Left cardiac atrium (tissue), 4 donors: ENCODE measurements at places on chromosomes 5 and 9.

- no peak for DNase-seq
Observed at GRCh38 chr5:67021031-67021430, 175.6 kb downstream of the CD180 start.

DNA sequence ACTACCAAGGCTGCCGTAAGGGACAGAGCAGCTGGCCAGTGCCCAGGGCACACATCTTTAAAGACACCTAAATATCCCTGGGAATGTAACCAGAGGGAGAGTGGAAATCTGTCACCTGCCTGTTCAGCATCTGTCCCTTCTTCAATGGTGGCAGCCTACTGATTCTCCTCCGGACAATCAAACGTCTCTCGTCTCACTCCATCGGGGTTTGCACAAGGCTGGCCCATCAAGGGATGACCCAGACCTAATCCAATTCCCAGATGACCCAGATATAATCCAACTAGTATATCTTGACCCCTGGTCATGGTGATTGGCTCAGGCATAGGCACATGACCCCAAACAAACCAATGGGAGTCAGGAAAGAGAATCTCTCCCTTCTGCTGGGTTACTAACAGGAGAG is 93.5 kb downstream of the HRH2 start:
- no peak for DNase-seq

DNA sequence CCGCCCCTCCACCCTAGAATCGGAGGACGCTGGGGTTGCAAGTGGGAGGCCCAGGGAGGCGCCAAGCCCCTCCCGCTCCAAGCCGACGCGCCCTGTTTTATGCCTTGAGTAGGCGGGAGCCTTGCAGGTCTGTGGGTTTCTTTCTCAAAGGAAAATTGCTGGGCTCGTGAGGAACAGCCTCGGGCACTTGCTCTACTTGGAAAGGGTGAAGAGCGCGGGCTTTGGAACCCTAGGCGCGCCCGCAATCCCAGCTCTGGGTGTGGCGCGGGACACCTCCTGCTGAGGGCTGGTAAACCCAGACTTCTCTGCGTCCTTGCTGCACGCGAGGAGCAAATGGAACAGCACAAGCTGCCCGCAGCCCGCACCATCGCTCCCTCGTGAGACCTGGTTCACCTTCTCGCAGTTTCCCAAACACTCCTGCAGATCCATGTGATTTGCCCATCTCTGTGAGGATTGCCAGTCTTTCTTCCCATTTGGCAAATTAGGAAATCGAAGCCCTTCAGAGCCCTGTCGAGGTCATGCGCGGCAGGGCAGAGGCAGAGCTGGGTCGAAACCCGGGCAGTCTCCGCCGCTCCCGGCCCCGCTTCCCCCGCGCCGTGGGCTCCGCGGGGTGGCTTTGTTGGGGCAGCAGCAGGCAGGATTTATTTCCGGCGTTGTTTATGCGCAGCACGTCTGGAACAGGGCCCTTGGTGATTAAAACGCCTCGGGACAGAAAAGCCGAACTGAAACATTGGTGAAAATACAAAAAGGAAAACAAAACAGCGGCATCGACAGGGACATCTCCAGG is 98.4 kb upstream of the CPLX2 start:
- DNase-seq = no peak

GRCh38 chr5:42005561-42006153 is 80.6 kb downstream of the FBXO4 start:
- DNase-seq = no peak

- DNase-seq = no peak
Observed at GRCh38 chr5:146082798-146083197, 22.6 kb downstream of the PLAC8L1 start.

DNA sequence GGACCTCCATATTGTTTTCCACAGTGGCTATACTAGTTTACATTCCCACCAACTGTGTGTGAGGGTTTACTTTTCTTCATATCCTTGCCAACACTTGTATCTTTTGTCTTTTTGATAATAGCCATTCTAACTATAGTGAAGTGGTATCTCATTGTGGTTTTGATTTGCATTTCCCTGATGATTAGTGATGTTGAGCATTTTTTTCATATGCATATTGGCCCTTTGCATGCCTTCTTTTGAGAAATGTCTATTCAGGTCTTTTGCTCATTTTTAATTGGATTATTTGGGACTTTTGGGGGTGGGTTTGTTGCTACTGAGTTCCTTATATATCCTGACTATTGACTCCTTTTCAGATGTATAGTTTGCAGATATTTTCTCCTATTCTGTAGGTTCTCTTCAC is 44.4 kb downstream of the FEM1C start:
- DNase-seq = no peak

- DNase-seq = no peak
Observed at GRCh38 chr9:136239135-136239982, 6.3 kb downstream of the QSOX2 start.

DNA sequence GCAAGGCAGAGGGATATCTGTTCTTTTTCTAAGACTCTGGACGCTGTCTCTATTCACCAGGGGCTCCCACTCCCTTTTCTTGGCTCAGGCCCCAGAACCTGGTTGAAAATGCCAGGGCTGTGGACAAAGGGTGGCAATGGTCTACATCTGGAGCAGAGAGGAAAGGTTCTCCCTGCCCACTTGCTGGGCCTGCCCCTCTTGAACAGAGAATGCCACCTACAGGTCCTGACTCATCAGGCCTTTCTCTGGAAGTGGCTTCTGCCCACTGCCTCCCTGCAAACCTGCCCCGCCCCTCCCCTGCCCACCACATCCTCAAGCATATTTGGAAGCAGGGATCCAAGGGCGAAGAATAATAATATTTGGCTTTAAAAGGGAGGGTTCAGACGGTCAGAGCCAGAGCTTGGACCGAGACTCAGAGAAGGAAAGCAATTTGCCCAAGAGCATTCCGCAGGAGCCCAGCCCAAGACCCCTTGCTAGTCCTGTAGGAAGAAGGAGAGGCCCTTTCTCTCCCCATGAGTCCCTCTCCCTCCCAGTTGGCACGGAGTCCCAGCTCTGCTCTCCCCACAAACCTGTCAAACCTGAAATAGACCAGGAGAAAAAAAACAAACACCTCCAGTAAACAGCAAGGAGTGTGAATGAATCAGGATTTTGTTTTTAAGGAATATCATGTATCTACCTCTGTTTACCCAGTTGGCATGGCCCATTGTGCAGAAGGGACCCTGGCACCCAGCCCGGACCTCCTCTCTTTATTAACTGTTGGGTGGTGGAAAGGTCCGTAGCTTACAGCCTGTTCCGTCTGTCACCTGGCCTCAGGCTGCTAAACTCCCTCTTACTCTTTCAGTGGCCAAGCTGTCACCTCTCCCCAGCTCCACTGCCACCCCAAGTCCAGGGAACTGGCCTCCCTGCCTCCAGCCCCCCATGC is 37.7 kb upstream of the STXBP1 start:
- peak; percentile 43 for DNase-seq

DNA sequence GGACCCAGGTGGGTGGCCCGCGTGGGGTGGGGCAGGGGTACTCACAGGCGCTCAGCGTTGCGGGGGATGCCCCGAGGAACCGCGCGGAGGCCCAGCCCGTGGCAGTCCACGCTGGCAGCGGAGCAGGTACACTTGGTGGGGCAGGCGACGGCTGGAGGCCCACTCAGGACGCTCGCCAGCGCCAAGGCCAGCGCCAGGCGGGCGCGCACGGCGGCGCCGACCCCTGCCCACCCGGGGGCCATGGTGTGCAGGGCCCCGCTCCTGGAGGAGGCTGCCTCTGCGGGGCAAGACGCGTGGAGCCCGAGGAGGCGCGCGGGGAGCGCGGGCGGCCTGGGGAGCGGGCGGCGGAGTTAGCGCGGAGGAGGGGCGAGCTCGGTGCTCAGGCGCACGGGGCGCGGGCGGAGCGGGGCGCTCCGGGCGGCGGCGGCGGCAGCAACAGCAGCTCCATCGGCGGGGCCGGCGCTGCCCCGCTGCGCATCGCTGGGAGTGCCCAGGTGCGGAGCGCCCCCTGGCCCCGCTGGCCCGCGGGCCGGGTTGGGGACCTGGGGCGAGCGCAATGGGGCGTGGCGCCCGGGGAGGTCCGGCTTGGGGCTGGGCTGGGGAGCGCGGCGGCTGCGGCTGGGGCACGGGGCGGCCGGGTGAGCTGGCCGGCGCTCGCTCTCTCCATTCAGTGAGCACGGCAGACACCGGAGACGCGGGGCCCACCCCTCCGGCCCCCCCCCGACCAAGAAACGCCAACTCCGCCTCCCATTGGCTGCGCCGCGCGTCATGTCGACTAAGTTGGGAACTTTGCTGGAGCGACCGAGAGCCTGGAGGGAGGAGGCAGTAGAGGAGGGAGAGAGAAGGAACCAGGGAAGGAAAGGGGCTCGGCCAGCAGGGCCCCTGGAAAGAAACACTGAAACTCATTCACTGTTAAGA is at the start of gene SLIT3:
SLIT3 (minus strand) TSS at position 672 of the 918 bp plus-strand sequence; CDS start at position 242, 430 bp downstream.
- DNase-seq = peak; percentile 86

DNA sequence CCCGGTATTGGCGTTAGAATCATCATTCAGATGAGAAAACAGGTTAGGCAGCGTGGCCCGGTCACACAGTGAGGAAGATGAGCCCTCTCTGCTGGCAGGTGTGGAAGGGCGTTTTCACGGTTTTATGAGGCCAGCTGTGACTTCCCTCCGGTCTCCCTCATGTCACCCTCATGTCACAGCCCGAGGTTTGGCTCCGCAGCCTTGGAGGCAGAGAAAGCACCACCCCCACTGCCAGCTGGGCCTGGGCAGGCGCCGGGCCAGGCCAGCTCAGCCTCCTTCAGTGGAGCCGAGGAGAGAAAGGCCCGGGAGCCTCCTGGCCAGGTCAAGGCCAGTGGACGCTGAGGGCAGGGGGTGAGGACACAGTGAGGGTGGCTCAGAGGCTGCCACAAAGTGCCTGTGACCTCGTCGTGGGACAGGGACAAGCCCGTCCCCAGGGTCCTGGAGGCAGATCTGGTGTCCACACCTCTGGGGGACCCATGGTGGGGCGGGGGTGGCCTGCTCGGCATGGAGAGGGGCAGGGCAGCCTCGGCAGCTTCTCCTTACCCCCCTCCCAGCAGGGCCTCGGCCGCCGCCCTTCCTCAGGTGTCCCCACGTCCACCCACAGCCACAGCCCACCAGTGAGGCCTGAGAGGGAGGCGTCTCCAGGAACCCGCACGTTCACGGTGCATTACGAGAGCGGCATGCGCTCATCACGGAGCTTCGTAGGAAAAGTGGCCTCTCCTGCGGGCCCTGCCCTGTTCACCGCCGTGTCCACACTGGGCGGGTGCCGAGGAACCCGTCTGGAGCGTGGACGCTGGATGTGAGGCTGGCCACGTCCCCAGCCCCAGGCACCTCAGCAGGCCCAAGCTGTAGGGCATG is 32.2 kb downstream of the EXD3 start:
- no peak for DNase-seq

GRCh38 chr5:57157131-57157530 is 16.7 kb upstream of the GPBP1 start:
- DNase-seq = no peak

- DNase-seq = no peak
Observed at GRCh38 chr9:98191181-98191608, 1.2 kb downstream of the CORO2A start.

DNA sequence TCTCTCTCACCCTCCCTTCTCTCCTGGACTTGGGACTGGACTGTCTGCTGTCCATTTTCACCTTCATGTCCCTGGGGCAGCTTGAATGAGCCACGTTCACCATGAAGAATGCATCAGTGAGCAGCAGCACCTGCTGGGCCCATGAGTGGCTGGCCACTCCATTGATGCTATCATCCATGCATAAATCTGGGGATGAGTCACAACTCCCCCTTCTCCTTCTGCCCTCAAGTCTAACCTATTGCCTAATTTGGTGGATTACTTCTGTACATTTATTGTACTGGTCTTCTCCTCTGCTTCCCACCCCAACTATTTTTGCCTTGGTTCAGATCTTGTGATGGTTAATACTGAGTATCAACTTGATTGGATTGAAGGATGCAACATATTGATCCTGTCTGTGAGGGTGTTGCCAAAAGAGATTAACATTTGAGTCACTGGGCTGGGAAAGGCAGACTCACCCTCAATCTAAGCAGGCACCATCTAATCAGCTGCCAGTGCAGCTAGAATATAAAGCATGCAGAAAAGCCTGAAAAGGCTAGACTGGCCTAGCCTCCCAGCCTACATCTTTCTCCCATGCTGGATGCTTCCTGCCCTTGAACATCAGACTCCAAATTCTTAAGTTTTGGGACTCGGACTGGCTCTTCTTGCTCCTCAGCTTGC is 46.7 kb downstream of the GDNF start:
- no peak for DNase-seq

GRCh38 chr5:154590093-154590724 is 112.2 kb upstream of the HAND1 start:
- DNase-seq = no peak

GRCh38 chr5:100595152-100595811 is 60.1 kb downstream of the FAM174A start:
- DNase-seq = peak; percentile 37

DNA sequence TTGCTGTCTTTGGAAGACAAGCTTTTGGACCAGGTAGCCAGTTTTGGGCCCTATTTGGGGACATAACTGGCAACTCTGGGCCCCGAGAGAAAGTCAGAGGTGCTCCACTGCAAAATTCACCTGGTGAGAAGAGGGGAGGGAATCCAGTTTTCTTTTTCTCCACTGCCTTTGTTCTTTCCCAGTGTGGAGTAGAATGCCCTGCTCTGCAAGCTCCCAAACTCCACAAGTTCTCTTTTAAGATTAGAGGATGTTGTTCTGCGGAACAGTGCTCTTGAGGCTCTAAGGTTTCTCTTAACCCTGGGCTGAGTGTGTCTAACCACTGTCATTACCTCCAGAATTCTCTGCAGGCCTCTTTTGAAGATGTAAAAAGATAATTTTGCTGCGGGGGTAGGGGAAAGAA is 25.3 kb downstream of the MACIR start:
- no peak for DNase-seq

GRCh38 chr9:123562844-123563346 is 206.9 kb downstream of the CRB2 start:
- no peak for DNase-seq

GRCh38 chr5:162410365-162410764 is 342.8 kb downstream of the GABRG2 start:
- no peak for DNase-seq

DNA sequence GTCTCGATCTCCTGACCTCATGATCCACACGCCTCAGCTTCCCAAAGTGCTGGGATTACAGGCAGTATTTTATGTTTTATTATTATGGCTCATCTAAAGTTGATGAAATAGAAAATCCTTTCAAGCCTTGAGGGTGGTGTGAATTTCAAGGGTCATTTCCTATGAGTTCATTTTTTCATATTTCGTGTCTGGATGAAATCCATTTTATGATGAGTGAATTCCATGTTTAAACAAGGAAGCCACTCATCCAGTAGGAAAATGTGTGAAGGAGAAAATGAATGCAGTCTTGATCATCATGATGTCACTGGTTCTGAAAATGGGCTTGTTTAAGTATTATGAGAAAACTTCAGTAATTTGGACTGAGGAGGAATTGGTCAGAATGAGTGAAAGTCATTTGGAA is 74.6 kb upstream of the ZSWIM6 start:
- no peak for DNase-seq
